ENCODE measurements at places on chromosomes 11 and 22.
A peak's percentile ranks its signal among the peaks of the same experiment; 100 is the strongest.

GRCh38 chr11:67434395-67434881 lies 3.0 kb downstream of the PTPRCAP start:
- DNase-seq, result no peak

- no peak for DNase-seq
These were observed 2.5 kb upstream of the TPST2 start for GRCh38 chr22:26592421-26592891.

DNA sequence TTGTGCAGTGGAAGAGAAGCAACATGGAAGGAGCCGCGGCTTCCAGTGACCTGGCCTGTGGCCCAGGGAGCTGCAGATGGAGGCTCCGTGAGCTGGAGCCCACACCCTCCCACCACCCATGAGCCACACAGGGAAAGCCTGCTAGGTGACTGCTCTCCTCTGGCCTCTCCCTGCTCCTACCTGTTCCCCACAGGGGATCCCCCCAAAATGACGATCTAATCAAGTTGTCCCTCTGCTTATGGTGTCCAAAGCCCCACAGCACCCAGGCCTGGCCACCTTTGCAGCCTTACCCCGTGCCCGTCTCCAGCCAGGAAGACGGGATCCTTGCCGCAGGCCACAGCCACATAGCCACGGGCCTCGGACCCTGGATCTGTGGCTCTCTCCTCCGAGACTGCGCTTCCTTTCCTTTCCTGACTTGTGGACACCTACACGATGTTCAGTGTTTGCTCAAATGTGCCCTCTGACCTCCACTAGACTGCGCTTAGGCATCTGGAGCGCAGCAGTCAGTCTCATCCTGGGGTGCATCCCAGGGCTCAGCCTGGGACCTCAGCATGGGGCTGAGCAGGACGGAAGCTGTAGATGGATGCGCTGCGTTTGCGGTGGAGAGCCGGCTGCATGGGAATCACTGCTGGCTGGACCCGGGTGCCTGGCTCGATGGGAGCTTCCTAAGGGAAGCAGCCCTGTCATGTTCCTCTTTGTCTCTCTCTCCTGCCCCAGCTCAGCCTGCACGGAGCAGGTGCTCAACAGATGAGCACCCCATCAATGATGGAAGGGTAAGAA lies 133.3 kb downstream of the ST3GAL4 start:
- DNase-seq, result no peak

DNA sequence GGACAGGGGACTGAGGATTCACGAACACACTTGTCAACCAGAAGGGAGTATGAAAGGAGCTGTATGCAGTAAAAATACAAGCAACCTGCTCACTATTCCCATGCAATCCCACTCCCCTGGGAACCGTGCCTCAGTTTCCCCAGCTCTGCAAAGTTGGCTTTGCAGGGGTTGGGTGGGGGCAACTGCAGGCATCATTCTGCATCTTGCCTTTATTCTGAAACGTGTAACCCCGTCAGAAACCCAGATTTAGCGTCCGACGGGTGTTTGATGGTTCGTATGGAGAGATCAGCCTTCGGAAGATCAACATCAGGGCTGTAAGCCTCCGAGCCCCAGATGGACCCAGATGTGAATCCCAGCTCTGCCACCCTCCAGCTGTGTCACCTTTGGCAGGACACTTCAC lies 3.6 kb downstream of the CYTH4 start:
- no peak for DNase-seq

- DNase-seq, result no peak
These were observed 254.8 kb downstream of the CNTN5 start for GRCh38 chr11:99275521-99275920.

- DNase-seq, result peak; percentile 14
These were observed 22.3 kb upstream of the GUCY1A2 start for GRCh38 chr11:107040433-107041087.

- peak; percentile 67 for DNase-seq
These were observed 29.1 kb downstream of the MAP6 start for GRCh38 chr11:75639762-75640181.

All from hematopoietic multipotent progenitor cell treated with erythropoietin and hydrocortisone succinate and interleukin-3 and kit ligand, for 6 days (in vitro differentiated cells).